ENCODE measurements at places on chromosomes 6 and 20.

DNA sequence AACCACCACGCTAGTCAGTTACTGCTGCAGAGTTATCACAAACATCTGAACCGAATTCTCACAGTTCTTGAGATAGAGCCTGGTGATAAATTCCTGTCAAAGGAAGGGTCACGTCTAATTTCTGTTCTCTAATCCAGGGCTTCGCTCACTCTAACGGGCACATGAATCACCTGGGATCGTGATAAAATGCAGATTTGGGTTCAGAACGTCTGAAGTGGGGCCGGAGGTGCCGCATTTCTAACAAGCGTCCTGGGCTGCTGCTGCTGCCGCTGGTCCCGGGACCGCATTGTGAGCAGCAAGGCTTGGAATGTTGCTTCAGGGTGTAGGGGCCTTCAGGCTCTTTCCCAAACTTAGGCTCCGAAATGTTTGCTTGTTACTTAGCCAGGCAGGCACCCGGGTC lies 264.1 kb downstream of the CDC5L start:
- DNase-seq: no peak

- DNase-seq: no peak
Measured at GRCh38 chr6:95576218-95576997, 927 bp upstream of the MANEA start.

DNA sequence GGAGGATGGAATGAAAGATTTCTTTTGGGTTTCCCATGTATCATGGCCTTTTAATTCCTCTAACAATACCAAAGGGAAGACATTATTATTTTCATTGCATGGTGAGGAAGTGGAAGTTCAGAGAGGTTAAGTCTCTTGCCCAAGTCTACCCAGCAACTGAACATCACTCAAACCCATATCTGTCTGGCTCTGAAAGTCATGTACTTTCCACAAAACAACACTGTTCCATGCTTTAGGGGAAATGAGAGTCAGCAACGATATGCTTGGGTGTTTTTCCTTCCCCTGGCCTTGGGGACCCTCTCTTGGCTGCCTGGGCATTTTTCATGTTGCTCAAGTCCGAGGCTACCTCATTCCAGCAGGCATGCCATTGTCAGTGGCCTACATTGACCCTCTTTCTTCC lies 118.8 kb downstream of the ADTRP start:
- no peak for DNase-seq

GRCh38 chr6:1201547-1202200 lies 110.2 kb upstream of the FOXQ1 start:
- peak; percentile 12 for DNase-seq

- no peak for DNase-seq
Measured at GRCh38 chr6:131172222-131172621, 37.0 kb downstream of the AKAP7 start.

GRCh38 chr6:143867236-143867635 lies 3.0 kb downstream of the ZC2HC1B start:
- DNase-seq: no peak

DNA sequence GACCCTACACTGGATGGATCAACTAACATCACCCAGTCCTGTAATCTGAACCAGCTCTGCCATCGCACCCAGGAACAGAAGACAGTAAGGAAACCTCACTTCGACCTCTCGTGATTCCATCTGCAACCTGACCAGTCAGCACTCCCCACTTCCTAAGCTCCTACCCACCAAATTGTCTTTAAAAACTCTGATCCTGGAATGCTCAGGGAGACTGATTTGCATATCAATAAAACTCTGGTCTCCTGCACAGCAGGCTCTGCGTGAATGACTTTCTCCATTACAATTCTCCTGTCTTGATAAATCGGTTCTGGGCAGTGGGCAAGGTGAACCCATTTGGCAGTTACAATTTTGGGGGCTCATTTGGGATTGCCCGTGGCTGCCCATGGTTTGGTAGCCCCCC lies 18.3 kb upstream of the AGPAT4 start:
- no peak for DNase-seq

DNA sequence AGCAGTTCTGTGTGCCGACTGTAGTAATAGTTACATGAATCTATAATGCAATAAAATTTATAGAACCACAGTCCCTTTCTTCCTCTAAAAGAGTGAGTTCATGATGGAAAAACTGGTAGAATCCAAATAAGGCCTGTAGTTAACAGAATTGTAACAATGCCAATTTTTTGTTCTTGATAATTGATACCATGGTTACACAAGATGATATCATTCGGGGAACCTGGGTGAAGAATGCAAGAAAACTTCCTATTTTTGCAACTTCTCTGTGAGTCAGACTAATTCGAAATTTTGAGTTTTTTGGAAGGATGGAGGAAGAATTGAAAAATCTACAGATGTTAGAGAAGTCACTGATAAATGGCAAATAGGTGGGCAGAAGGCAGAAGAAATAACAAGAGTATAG lies 381.8 kb downstream of the CDKAL1 start:
- DNase-seq: no peak

Measured in stimulated activated CD8-positive, alpha-beta memory T cell treated with anti-CD3 and anti-CD28 coated beads, Interleukin-4, amount 100 ng/mL, for 24 hours (primary cell).